ENCODE measurements at places on chromosomes 13 and 19.

DNA sequence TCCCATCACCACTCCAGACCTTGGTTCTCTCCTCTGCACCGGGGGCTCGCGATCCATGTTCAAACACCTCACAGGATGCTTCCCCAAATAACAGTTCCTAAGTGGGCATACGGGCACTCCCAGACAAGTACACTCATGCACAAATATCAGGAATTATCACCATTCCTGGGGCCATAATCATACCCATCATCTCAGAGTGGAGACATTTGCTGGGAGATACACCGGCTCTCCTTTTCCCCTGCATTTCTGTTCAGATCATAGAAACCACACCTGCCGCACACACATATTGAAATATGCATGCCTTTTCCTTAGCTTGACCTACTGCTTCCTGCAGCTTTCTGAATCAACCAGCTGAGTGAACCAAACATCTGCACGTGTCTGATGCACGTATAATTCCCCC is 33.9 kb upstream of the MBNL2 start:
- DNase-seq: no peak

DNA sequence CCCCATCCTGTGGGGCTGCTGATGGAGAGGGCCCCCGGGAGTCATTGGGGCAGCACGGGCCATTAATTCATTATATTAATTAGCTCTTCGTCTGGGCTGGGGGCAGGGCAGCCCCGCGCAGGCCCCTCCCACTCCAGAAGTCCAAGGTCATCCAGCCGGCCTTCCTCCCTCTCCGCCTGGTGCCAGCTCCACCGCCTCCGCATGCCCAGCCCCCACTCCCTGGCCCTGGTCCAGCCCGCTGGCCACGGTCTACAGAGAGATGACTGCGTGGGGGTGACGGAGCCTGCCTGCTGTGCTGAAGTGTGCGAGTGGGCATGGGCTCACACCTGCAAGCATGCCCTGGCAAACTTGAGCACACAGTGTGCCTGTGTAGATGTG is 8.8 kb downstream of the IGLON5 start:
- no peak for DNase-seq

GRCh38 chr19:10074153-10074552 is 12.0 kb upstream of the SHFL start:
- no peak for DNase-seq

GRCh38 chr19:5122121-5122400 is 153.1 kb downstream of the KDM4B start:
- DNase-seq: no peak

GRCh38 chr19:8233370-8233769 is 24.2 kb downstream of the CERS4 start:
- DNase-seq: no peak
